Lung microvascular endothelial cell (primary cell): ENCODE measurements at places on chromosomes 7 and 10. TPM values are rescaled to one million over a fixed set of nuclear protein-coding genes. Genes with fewer than 3 reads are reported as not detected.

Gene LRIT1
- total RNA-seq, result not detected in 2 replicates

Gene ADRA2A
- total RNA-seq, result under 0.01 TPM in 2 replicates

Gene HDAC9
- total RNA-seq, result 0.79 and 5.0 TPM in 2 replicates

- DNase-seq, result no peak
Observed at GRCh38 chr10:86045896-86046295, 320.7 kb downstream of the GRID1 start.

GRCh38 chr10:35946556-35946955 lies 304.5 kb upstream of the FZD8 start:
- DNase-seq, result no peak

- peak; percentile 95 for DNase-seq
Observed at GRCh38 chr10:95480102-95480900, 80.9 kb downstream of the SORBS1 start.

DNA sequence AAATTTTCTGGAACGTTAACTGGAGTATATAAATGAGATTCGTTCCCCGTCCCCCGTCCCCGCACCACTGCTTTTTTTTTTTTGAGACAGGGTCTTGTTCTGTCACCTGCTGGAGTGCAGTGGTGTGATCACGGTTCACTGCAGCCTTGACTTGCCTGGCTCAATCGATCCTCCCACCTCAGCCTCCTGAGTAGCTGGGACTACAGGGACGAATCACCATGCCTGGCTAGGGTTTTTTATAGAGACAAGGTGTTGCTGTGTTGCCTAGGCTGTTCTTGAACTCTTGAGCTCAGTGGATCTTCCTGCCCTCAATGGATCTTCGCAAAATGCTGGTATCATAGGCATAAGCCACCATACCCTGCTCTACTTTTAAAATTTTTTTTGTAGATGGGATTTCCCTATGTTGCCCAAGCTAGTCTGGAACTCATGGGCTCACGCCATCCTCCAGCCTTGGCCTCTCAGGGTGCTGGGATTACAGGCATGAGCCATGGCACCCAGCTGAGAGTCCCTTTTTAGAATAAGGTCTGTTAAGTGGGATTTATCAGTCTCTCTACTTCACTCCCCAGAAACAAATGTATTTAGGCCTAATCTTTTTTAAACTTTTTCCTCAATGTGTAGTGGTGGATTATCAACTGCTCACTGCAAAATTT lies 122.9 kb downstream of the LYZL1 start:
- DNase-seq, result no peak
